ENCODE measurements at places on chromosomes 2 and 18.

- no peak for DNase-seq
Observed at GRCh38 chr18:56423626-56424025, 214.8 kb downstream of the TXNL1 start.

DNA sequence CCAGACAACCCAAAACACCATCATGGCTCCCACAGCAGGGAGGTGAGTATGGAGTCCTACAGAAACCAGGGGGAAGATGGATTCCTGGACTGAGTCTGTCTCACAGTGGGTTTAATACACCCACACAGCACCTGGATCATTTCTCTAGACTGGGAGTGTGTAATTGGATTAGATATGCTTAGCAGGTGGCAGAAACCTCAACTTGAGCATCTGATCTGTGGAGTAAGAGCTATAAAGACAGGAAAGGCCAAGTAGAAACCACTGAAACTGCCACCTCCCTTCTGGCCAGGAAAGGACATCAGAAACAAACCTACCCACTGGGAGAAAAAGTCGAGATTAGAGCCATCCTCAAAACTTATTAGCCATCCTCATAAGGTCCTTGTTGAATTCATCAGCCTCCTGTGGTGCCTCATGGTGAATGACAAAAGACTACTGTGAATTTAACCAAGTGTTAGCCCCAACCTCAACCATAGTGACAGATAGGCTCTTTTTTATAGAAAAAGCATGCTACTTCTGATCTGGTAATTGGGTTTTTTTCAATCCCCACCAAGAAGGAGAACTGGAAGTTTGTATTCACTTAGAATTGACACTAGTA lies 28.1 kb upstream of the CHST9 start:
- DNase-seq, result no peak

GRCh38 chr18:75207310-75208154 lies 1.4 kb downstream of the PTGR3 start:
- DNase-seq, result peak; percentile 20

GRCh38 chr2:121088251-121089165 lies 196.5 kb downstream of the TFCP2L1 start:
- DNase-seq, result no peak

GRCh38 chr2:205764270-205764746 lies 82.0 kb downstream of the NRP2 start:
- DNase-seq, result no peak

- DNase-seq, result no peak
Observed at GRCh38 chr18:10061566-10062140, 147.8 kb downstream of the VAPA start.

GRCh38 chr2:84631047-84631446 lies 114.7 kb downstream of the DNAH6 start:
- no peak for DNase-seq

DNA sequence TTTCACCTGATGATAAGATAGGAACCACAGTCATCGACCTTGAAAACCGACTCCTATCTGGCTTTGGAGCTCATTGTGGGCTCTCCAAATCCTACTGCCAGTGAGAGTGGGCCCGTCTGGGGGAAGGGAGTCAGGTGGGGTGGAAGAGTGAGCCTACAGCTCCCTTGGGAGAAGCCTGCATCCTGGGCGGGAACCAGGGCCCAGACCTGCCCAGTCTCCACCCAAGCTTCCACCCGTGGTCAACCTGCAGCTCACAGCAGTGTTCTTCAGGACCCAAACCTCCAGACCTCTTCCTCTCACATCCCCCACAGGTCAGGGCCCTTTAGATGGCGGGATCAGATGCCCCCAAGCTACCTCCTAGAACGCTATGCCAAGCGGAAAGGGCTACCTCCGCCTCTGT lies 40.2 kb downstream of the LMAN2L start:
- no peak for DNase-seq

GRCh38 chr2:134155134-134155533 lies 98.7 kb upstream of the MGAT5 start:
- no peak for DNase-seq

DNA sequence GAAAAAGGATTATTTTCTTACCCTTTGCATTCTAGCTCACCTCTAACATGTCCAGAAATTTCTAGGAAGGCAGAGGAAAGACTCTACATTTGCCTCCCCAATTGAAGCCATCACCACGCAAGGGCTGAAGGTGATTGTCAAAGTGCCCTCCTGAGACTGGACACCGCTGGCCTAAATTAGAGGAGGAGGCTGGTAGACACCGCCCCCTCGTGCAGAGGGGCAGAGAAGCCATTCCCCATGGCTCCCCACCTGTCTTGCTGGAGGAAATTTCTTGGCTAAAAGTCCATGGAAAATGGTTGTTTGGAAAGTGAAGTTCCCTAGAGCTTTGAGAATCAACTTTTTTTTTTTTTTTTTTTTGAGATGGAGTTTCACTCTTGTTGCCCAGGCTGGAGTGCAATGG lies 31.3 kb upstream of the CREB1 start:
- DNase-seq, result no peak

DNA sequence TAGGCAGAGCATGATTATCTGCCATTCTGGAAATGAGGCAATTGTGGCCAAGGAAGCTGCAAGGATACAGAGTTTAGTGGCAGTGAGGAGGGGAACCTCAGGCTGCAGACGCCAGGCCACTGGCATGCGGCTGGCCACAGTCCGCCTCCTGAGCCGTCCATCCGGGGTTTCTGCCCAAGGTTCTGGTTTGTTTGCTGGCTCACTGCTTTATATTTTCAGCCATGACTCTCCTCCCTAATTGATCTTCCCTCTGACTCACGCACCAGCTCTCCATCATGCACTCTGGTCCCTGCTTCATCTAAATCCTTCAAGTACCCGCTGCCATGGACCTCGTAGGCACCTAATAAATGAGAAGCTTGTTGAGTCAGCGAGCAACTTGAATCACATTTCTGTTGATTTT lies 107.8 kb upstream of the REV1 start:
- no peak for DNase-seq

DNA sequence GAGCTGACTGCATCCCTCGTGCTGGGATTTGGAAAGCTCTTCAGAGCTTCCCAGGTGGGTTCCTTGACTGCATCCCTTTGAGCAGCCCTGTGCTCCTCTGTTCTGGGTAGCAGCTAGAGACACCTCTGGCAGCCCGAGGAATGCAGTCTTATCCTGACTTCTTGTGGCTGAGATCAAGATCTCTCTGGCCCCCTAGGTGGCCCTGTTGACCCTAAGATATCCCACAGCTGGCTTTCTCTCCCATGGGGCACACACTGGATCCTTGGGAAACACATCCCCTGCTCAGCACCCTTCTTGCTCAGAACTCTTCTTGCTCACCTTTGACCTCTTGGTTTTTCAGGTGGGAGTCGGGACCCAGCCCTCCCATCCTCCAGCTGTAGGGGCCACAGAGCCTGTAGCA lies 237.2 kb downstream of the TSN start:
- no peak for DNase-seq

- DNase-seq, result no peak
Observed at GRCh38 chr2:10452312-10452711, 4.2 kb upstream of the ODC1 start.

DNA sequence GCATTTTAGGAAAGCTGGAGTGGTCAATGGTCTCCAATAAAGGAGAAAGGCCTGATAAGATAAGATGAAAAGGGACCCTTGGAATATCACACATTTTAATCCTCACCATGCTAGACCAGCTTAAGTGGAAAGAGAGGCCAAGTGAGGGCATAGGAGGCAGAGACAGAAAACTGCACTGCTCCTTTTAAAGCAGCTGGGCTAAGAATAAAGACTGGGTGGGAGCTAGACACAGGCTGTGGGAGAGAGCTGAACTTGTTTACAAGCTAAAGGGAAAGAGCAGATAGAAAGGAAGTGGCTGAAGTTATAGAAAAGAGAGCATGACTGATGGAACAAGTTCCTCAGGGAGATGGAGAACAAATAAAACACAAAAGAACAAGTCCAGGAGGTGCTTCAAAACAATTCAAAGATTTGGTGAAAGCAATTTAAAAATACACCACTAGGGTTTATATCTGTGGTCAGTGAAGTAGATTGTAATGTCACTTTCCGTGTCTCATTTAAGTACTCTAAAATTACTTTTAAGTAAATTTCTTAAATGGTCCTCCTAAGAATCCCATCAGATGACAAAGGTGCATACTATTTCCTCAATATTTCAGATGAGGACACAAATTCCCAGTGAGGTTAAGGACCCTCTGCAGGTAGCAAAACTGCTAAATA lies 7.5 kb downstream of the COL5A2 start:
- DNase-seq, result no peak

DNA sequence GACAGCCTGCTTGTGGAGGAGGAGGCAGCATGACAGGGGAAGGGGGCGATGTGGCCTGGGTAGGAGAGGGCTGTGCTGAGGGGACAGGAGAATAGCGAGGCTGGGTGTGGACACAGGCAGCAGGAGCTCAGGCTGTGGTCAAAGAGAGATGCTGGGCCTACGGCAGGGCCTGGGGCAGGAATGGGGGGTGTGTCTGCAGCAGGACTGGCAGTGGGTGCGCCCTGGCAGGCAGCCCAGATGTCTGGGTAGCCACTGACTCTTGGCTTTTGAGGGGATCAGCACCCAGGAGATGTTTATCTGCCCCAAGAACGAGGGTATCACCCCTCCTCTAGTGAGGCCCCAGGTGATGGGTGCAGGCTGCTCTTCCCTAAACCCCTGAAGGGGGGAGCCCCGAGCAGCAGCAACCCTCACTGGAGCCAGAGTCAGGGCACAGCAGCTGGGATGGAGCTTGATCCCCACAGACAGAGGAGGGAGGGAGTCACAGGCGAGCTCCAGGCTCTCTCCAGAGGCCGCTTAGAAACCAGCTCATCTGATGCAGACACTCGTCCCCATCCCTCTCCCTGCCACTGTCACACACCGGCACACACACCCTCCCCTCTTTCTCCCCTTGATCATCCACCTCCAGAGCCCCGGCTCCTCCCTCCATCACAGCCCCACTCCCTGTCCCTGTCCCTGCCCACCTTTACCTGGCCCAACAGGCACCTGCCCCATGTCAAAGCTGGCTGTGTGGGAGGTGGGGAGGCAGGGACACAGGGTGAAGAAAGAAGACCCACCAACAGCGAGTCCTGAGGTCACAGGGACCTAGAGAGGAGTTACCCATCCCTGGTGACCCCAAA lies 29.8 kb upstream of the TNS1 start:
- DNase-seq, result no peak

GRCh38 chr18:44537526-44537925 lies 143.2 kb upstream of the SETBP1 start:
- no peak for DNase-seq

DNA sequence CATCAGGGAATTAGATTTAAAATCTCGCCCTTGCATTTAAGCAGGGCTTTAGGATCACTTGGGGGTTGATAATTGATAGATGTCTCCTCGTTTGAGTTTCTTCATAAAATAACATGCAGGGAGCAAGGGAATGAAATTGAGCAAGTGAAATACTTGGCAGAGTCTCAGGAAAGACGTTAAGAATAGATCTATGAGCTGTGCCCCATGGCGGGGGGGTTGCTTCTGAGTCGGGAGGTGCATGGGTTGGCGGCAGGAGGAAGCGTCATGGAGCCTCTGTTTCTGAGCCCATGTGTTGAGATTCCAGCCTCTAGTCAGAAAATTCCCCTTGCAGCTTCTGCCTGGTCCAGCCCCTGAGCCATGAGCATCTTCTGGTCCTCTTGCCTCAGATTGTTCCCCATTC lies 82.0 kb downstream of the APOB start:
- DNase-seq, result no peak

DNA sequence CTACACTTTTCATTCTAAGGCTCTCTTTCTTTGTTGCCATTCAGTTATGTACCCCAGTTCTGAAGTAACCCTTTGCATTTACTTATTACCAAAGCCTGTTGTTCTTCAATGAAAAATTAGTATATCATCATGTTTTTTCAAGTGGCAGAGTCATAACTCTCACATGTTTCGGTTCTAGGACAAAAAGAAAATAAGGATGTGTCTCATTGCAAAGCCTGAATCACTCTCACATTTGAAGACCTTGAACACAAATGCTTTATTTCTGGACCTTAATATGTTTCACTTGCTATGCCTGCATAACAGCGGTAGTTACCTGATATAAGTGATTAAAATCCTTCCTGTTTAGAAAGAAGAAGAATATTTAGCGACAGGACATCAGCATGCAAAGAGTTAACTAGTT lies 49.1 kb downstream of the ZEB2 start:
- no peak for DNase-seq

- DNase-seq, result no peak
Observed at GRCh38 chr2:65464604-65465003, 32.2 kb upstream of the SPRED2 start.

- no peak for DNase-seq
Observed at GRCh38 chr2:237092920-237093781, 7.5 kb downstream of the COPS8 start.

DNA sequence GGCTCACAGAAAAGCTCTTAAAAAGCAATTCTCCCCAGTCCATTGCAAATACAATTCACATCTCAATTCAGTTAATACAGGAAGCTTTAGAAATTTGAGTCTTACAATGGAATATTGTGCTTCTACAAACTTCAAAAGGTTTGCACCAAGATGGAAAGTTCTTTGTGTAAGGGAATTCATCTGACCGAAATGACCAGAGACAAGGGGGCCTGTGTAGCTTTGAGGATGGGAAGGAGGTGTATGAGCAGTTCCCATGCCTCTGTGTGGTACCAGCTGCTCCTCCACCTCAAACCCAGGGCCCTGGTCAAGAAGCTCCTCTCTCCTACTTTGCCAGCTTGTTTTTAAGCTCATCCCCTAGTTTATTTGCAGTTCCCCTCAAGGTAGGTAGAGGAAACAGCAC lies 312.8 kb upstream of the PKDCC start:
- DNase-seq, result no peak

GRCh38 chr2:215022418-215022817 lies 116.0 kb downstream of the ABCA12 start:
- no peak for DNase-seq

- no peak for DNase-seq
Observed at GRCh38 chr2:187577310-187577709, 23.1 kb upstream of the TFPI start.

DNA sequence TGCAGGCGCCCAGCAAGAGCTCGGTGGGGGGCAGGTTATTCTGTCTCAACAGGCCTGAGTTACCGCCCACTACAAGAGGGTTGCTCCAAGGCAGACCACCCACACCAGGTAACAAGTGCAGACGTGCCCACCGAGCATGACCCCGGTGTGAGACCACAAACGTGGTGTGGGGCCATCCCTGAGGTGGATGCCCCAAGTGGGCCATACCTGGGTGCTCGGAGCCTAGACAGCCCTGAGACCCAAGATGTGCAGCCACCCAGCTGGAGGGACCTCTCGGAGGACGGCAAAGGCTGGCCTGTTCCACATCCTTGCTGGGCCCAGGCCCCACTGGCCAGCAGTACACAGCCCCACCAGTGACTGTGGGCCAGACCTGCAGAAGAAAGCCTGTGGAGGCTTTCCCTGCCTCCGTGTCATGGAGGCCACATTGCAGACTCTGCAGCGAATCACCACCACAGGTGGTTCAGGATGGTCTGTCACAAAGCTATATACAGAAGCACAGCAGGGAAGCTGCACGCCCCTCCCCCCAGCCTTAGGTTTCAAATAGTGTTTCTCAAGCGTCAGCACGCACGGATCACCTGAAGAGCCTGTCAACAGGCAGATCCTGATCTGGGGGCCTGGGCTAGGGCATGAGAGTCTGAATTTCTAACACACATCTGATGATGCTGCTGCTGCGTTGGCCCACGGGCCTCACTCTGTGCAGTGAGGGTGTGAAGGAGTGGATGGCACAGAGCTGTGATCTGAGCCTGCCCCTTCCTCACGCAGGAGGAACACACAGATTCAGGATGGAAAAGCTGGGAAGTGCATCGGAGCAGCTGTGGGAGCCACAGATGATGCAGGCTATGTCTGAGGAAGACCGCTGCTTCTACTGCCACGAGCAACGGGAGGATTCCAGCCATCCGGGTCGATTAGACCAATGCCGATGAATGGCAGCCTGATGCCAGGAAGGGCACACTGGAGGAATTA lies 96.8 kb downstream of the UXS1 start:
- DNase-seq, result no peak

All from activated T-cell treated with anti-CD3 and anti-CD28 coated beads for 4 hours (primary cell).